ENCODE measurements at places on chromosomes 7 and 10.

DNA sequence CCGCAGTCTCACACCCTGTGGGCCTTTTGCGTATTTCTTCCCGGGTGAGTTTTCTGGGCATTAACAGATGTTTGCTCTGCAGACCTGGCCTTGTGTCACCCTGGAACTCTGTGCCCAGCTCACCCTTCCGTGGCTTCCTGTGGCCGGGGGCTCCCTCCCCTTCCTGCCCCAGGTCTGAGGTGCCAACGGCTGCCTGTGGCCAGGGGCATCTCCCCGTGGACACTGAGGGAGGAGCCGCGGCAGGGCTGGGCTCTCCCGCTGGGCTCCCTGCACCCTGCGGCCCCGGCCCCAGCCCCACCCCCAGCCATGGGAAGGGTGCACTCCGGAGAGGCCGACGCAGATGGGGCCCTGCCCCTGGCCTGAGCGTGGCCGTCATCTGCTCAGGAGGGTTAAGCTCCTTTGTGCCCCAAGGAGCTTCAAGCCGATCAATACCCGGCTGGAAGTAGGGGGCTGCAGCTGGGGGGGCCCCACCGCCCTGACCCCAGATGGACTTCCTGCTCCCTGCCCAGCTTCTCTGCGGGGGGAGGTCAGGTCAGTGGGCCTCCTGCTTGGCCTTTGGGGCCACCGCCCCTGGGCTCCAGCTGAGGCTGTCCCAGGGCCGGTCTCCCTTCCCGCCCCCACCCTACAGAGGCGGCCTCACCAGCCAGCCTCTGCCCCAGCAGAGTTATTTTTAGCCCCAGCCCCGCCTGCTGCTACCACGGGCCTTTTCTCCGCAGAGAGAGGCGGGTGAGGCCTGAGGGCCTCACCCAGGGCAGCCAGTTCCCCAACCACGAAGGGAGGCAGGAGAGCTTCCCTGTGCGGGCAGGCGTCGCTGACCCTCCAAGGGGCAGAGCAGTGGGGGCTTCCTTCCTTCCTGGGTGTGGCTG lies 24.2 kb downstream of the PWWP2B start:
- no peak for DNase-seq

GRCh38 chr7:93016681-93017381 lies 100.9 kb downstream of the SAMD9 start:
- DNase-seq, result no peak

GRCh38 chr7:149302222-149302621 lies 40.2 kb downstream of the ZNF783 start:
- DNase-seq, result no peak

DNA sequence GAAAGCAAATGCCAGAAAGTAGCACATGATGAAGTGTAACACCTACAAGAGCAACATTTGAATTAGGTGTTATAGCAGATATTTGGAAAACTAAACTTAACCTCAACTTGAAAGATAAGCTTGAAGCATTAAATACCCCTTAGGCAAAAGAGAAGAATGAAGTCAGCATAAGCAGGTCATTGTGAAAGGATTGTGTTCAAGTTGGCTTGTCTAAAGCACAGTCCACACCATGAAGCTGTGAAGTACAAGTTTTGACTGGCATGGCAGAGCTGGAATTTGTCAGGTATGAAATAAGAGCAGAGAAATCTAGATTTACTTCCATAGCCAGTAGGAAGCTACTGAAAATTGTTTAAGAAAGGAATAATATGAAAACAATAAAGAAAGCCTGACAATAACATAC lies 480.3 kb upstream of the POT1 start:
- no peak for DNase-seq

- no peak for DNase-seq
Measured at GRCh38 chr7:88789480-88790064, 6.0 kb downstream of the TEX47 start.

DNA sequence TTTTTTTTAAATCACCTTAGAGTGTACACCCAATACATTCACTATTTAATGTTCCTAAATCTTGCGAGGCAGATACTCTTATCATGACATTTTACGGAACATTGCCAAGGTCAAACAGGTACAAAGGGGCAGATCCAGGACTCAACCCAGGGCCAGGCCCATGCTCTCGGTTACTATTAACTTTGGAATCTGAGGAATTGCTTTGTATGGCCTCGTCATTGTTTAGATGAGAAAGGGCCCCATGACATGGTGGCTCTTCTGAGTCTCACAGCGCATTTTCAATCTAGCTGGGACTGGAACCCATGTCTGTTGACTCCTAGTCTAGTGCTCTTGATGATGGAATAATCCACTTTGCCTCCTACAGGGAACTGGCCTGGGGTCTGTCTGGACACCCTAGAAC lies 59.1 kb downstream of the GATA3 start:
- no peak for DNase-seq

GRCh38 chr10:124830445-124830844 lies 28.8 kb downstream of the ABRAXAS2 start:
- no peak for DNase-seq

- no peak for DNase-seq
Measured at GRCh38 chr10:100774223-100774622, 28.8 kb downstream of the PAX2 start.

DNA sequence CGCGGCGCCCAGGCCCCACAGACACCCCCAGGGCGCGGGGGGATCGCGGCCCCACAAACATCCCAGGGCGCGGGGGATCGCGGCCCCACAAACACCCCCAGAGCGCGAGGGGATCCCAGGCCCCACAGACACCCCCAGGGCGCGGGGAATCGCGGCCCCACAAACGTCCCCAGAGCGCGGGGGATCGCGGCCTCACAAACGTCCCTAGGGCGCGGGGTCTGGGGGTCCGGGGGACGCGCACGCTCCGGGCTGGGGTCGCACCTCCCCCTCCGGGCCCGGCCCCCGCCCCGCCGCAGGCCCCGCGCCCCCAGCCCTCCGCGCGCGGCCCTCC lies 382 bp downstream of the DIP2C start:
- no peak for DNase-seq

- no peak for DNase-seq
Measured at GRCh38 chr10:6145166-6145987, 56.5 kb downstream of the RBM17 start.

DNA sequence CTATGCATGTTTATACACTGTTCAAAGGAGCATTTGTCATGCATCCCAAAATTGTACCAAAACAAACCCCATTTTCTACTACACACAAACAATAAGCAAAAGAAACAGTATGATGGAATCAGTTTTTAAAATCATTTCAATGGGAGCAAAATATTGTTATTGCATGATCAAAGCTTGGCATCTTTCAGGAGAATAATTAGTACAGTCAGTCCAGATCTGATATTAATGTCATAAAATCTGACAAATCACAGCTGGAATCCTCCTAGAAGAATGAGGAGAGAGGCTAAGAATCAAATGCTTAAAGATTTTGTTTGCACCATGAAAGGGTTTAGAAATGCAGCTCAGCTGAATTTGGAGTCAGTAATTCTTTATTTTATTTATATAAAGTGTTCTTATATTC lies 229.7 kb upstream of the SEMA3E start:
- no peak for DNase-seq

- no peak for DNase-seq
Measured at GRCh38 chr7:36724996-36725395, 702 bp upstream of the AOAH start.

GRCh38 chr10:24255115-24255880 lies 46.4 kb downstream of the KIAA1217 start:
- no peak for DNase-seq

- DNase-seq, result no peak
Measured at GRCh38 chr10:112816033-112816430, 134.0 kb upstream of the TCF7L2 start.

DNA sequence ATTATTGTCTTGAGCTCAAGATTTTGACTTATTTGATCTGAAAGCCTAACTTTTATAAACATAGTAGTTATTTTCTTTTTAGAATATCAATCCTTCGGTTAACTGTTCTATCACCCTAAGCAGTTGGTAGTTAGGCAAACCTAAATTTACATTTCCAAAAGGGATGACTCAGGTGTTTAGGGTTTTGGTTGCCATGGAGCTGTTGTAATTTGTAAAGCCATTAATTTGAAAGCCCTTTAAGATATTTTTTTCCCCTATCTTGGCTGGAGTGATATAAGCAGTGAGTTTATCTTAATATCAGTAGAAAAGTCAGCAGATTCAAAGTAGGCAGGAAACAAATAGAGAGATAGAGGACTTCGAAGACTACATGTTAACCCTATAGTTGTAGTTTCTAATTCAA lies 1472.6 kb upstream of the CELF2 start:
- no peak for DNase-seq

- DNase-seq, result no peak
Measured at GRCh38 chr10:12269056-12269455, 73.1 kb downstream of the CDC123 start.

GRCh38 chr7:504221-505111 lies 15.2 kb downstream of the PDGFA start:
- no peak for DNase-seq

DNA sequence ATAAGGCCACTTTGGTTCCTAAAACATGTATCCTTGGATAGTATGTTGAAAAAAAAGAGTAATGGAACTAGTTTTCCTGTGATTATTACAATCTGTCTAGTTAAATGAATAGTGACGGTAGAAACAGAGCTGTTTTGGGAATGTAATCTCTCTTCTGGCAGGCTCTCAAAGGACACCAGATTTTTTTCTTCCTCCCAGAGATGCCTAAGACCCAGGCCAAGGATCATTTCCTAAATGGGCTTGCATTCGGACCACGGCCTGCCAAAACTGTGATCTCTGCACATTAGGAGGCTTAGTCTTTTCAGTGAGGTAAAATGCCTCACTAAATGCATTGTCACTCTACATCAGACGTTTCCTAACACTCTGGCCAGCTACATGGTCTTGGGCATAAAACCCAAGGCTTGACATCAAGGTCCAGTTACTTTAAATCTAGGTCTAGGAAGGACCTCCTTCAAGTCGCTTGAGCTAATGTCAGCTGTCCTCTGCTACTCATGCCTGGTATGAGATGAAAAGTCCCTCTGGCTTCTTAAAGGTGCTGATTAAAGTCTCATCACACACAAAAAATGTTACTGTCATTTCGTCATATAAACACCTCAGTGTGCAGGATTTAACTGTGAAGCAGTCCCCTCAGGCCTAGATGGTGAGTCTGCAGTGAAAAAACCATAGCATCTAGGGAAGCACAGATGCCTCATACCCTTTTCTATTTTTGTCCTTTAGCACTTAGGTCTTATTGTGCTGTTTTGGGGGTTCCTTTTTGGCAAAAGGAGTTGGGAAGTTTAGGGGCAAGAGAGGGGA lies 47.7 kb downstream of the DLD start:
- no peak for DNase-seq

- DNase-seq, result no peak
Measured at GRCh38 chr7:31105256-31105950, 53.3 kb downstream of the ADCYAP1R1 start.

- no peak for DNase-seq
Measured at GRCh38 chr7:27911920-27912319, 172.0 kb downstream of the TAX1BP1 start.

DNA sequence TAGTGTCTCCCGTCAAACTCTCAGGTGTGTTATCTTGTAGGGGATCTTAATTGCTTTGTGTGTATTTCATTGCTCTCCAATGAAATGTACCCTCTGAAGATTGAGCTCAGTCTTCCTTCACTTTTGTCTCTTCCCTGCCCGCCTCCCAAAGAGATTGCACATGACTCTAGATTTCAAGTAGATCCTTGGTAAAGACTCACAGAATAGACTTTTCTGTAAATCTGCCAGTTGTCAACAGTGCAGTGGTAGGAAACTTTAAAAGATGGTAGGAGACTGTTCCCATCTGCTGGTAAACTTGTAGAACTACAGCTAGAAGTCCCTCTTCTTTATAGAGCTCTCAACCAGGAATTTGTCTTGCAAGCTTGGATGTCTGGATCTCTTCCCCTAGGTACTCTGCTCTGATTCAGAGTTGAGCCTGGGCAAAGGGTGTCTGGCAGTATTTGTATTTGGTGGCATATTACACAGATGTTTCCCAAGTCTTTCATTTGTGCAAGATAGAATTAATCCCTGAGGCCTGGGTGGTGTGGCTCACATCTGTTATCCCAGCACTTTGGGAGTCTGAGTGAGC lies 9.6 kb downstream of the CCL26 start:
- DNase-seq, result no peak

- no peak for DNase-seq
Measured at GRCh38 chr10:44284198-44285084, 100.5 kb downstream of the CXCL12 start.

Measured in NCI-H774 (cell line).